Activated naive CD8-positive, alpha-beta T cell treated with anti-CD3 and anti-CD28 coated beads for 36 hours (primary cell): ENCODE measurements at places on chromosomes 12 and 14. TPM values are rescaled to one million over a fixed set of nuclear protein-coding genes. Genes with fewer than 3 reads are reported as not detected.

GRCh38 chr14:33596211-33597080 lies 354.4 kb downstream of the EGLN3 start:
- no peak for DNase-seq

DNA sequence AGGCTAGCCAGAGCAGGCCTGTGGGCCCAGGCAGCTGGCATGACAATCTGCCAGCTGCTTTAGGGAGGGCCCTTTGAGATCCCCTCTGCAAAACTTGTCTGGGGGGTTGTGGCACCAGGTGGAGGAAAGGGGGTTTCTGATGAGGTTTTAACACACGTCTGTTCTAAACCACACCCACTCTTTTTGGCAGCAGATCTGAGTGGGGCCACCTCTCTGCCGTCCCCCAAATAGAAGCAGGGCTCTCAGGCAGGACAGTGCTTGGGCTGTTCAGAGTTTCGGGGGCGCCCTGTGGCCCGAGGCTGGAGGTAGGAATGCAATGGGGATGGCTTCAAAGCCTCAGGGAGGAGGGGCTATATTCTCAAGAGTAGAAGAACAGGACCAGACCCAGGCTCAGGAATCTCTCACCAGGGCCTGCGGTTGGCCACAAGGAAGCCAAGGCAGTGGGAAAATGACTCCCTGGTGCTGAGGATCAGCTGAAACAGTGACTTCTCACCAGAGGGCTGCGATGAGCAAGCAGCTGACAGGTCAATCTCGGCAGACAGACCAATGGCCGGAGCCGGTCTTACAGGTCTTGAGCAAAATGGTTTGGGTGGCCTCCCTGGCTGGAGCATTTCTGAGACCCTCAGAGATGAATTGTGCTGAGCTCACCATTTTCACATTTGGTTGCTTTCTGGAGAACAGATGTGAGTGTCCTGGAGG lies 1.5 kb upstream of the KRT5 start:
- DNase-seq, result no peak

DNA sequence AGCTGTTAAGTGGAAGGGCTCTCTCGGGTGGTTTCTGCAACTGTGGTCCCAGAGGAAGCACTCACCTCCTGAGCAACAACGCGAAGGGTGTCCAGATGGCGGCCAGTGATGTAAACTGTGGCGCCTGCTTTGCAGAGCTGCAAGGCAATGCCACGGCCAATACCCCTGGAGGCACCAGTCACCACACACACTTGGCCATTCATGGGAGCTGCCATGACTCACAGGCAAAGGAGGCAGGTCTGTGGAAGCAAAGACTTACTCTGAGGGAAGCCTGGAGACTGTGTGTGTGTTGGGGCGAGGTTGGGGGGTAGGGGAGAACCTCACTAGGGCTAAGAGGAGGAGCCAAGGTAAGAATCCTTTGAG lies 707 bp downstream of the DHRS1 start:
- DNase-seq, result peak; percentile 22

GRCh38 chr14:92997343-92998061 lies 74.6 kb downstream of the CHGA start:
- DNase-seq, result no peak

DNA sequence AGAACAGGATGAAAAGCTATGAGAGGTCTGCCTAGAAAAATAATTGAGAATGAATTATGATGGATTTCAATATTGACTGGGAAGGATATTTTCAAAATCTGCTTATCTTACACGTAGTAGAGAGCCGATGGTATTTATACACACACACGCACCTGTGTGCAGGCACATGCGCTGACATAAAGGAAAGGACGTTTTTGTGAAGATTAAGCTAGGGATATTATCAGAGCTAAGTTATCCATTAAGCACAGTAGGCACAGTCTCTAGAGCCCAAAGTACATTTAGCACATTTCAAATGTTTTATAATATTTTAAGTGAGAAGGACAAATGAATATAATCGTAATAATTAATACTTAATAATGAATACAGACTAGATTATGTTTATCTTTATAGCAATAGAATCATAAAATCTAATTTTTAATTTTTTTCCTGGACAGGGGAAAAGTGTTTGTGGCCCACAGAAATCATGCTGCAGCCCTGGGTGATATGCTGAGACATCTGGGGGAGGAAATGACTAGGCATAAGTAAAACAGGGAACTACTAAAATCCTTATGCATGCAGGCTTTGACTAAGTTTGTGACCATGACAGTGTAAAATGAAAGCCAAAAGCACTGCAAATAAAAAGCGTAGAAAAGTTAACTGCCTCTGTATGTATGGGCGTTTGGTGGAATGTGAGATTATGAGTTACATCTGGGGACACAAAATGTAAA lies 146.1 kb downstream of the KITLG start:
- no peak for DNase-seq

DNA sequence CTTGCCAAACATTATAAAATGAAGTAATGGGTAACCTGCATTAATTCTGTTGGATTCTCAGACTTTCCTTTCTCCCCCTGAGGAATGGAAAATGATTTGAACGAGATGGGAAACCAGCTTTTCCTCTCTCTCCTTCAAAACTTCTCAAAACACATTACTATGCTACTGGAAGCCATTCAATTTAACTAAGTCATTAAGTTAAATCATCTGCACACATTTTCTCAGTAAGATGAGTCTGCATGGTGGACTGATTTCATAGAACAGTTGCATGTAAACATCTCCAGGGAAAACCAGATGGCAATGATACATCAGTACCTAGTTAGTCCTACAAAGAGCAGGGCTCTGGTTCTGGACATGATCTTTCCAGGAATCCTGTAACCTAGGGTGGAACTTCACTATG lies 59.9 kb downstream of the BMP4 start:
- DNase-seq, result no peak

GRCh38 chr12:114993165-114993564 lies 309.2 kb upstream of the TBX3 start:
- no peak for DNase-seq

GRCh38 chr12:44377443-44378187 lies 498.5 kb downstream of the NELL2 start:
- no peak for DNase-seq

GRCh38 chr12:68779280-68779679 lies 28.7 kb upstream of the MDM2 start:
- DNase-seq, result no peak

The CHGA gene
- total RNA-seq, result not detected

The ADCY4 gene
- total RNA-seq, result 1.0 TPM

The SLC6A15 gene
- 0.14 TPM for total RNA-seq

The RND1 gene
- 2.6 TPM for total RNA-seq
